HT1080 (cell line): ENCODE measurements at places on chromosomes 6 and 20. TPM values are rescaled to one million over a fixed set of nuclear protein-coding genes. Genes with fewer than 3 reads are reported as not detected.

GRCh38 chr6:110408901-110409300 is 6.5 kb downstream of the DDO start:
- DNase-seq, result no peak

GRCh38 chr20:34834459-34834893 is 9.0 kb upstream of the NCOA6 start:
- peak; percentile 33 for DNase-seq

Gene CEP162
- total RNA-seq, result 2.4 and 2.6 TPM in 2 replicates

DNA sequence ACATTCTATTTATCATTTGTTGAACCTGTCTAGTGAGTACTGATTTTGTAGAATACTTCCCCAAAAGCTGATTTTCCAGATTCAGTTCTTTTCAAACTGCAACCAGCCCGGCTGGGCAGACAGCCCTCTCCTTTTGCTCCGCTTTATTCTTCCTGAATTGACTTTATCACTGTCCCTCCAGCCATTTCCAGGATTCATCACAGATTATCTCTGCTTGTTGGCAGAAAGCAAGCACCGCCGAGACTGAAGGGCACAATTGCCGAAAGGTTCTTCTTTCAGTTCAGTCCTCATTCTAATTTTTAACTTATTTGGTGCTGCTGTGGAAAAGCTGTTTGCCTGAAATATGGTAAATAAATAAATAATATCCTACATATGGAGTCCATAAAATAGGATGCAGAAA is 369.1 kb upstream of the FLRT3 start:
- DNase-seq, result no peak

DNA sequence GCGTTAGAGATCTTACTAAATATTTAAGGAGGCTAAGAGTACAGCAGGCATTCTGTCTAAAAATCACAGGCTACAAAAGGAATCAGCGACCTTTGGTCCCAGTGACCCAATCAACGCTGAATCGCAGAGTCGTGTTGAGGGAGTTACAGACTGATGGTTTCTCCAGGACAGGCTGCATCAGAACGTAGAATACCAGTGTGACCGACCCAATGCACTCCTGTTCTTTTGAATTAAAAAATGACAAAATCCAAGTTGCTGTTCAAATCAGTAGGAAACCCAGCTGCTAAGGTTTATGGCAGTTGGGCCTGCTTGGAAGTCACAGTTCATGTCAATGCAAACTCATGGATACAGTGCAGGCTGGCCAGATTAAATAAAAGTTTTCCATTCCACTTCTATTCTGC is 155.8 kb upstream of the AFDN start:
- DNase-seq, result no peak

Gene CENPW
- total RNA-seq, result 28.5 TPM in 2 replicates

- peak; percentile 77 for DNase-seq
These were observed at the start of gene WFDC10A for GRCh38 chr20:45629496-45630100. TSS of gene WFDC10A (plus strand) at chr20:45629739. CDS start at chr20:45629814, 75 bp downstream.

- no peak for DNase-seq
These were observed 46.9 kb upstream of the POU3F2 start for GRCh38 chr6:98787435-98787834.

Gene MICB
- total RNA-seq, result not detected in 2 replicates

Gene PPP1R3G
- 0.13 TPM in 1 of 2 replicates, not detected in the other for total RNA-seq

DNA sequence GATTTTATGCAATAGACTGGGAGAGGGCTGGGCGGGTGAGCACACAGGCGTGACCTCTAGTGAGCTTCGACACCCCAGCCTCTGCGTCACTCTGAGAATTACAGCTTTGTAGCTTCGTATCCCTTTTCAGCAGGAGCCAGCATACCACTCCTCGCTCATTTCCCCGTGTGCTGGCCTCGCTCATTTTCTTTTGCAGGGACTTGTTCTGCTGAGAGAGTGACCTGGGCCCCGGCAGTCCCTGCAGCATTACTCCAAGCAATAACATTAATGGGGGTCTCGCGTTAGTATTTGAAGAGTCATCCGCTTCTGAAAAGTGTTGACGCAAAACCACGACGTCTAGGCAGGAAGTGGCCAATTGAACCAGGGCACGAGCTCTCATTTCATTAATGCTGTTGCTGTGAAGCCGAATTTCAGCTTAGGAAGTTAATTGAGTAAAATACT is 193.7 kb downstream of the QKI start:
- DNase-seq, result no peak

Gene HAO1
- total RNA-seq, result 0.39 TPM in 1 of 2 replicates, not detected in the other

- no peak for DNase-seq
These were observed 7.5 kb downstream of the POFUT1 start for GRCh38 chr20:32215147-32215546.

DNA sequence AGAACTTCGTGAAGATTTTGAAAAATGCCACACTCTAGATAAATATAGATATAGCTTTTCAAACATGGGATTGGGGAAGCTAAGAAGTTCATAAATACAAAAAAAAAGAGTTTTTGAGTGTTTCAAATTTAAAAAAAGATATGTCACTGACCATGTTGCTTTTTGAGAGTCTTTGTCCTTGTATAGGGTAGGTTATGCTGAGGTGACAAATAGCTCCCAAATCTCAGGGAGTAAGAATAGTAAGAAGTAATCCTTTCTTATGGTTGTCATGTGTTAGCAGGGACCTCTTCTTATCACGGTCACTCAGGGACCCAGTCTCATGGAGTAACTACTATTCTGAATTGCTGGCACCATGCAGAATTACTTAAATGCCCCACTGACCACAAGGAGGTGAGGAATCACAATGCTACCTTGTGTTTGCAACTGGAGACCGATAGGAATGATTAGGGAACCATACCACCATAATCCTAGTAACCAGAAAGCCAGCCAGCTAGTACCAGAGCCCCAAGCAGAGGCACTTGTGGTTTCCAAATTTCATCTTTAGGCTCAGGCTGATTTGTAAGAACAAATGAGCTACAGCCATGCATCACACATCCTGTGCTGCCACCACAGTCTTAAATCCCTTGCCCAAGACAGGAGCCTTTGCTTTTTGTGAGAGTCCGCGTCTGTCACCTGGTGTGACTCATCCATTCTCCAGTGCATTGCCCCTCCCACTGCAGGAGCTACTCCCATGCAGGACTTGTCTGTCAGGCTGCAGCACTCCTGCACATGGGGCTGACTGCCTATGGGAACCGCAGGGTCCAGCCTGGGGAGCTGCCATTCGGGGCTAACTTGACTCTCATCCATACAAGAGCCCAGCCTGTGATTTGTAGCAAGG is 42.4 kb upstream of the ADGRF4 start:
- DNase-seq, result peak; percentile 87

DNA sequence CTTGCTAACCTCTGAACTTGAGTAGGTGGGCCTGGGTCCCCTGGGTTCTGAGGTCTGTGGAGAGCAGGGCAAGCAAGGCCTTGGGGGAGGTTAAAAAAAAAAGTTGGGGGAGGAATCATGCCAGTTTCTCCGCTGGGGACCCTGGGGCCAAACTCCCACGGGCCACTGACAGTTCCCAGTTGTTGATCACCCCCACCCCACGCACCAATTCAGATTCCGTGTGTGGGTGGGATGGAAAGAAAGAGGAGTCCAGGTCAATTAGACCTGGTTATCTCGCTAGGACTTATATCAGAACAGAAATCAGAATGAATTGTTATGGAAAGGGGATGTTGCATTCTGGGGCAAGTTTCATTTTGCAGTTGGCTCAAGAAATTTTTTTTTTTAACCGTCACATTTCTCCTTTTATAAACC is 46.7 kb upstream of the SUPT3H start:
- peak; percentile 34 for DNase-seq

GRCh38 chr6:165835410-165835851 is 172.4 kb upstream of the PDE10A start:
- no peak for DNase-seq

DNA sequence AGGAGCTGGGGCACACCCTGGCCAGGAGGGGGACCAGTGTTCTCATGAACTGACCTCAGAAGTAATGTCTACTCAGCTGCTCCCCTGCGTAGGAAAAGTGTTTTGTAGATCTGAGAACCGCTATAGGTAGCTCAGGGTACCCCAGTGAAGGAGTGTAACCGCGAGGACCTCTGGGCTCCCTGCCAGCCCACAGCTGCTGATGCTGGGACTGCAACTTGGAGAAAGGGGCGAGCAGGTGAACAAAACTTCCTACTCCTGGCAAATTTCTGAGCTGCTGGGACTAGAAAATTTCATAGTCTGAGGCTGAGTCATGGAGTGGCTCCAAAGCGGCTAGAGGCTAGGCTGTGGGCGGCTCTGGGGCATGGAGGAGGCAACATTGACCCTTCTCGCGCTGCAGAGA is 51.9 kb downstream of the PYGB start:
- DNase-seq, result peak; percentile 70

- DNase-seq, result no peak
These were observed 206.3 kb downstream of the COL19A1 start for GRCh38 chr6:70072540-70073179.

DNA sequence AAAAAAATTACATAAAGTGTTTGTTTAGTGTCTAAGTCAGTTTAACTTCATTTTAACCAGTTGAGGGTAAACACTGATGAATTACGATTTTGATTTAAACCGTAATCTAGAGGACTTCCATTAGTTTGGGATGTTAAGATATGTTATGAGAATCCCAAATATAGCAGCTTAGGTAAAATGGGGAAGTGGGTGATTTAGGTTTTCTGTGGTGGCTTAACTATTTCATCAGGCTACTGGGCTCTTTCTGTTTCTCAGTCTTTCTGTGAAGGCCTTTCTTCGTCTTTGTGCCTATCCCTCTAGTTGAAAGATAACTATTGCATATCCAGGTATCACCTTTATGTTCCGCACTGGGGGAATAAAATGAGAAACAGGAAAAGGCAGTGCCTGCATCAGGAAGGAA is 27.9 kb downstream of the CENPW start:
- no peak for DNase-seq

Gene DNMT3B
- 3.1 and 3.9 TPM in 2 replicates for total RNA-seq

Gene DSP
- total RNA-seq, result 3.4 and 4.3 TPM in 2 replicates

DNA sequence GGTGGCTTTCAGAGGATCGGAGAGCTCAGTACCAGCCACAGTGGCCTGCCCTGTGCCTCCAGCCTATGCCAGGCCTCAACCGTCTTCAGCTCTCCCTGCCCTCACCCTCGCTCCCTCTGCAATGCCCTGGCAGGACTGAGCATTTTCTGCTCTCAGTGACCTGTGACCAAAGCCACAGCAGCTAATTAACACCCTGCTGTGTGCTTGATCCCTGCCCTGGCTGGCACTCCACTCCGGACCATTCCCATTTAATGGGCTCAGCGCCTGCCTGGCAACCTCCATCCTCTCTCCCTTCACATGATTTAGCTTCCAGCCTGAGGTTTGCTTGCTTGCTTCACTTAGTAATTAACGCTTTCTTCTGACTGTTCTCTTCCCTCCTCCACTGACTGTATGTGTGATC is 287.5 kb downstream of the LRFN2 start:
- DNase-seq, result no peak

DNA sequence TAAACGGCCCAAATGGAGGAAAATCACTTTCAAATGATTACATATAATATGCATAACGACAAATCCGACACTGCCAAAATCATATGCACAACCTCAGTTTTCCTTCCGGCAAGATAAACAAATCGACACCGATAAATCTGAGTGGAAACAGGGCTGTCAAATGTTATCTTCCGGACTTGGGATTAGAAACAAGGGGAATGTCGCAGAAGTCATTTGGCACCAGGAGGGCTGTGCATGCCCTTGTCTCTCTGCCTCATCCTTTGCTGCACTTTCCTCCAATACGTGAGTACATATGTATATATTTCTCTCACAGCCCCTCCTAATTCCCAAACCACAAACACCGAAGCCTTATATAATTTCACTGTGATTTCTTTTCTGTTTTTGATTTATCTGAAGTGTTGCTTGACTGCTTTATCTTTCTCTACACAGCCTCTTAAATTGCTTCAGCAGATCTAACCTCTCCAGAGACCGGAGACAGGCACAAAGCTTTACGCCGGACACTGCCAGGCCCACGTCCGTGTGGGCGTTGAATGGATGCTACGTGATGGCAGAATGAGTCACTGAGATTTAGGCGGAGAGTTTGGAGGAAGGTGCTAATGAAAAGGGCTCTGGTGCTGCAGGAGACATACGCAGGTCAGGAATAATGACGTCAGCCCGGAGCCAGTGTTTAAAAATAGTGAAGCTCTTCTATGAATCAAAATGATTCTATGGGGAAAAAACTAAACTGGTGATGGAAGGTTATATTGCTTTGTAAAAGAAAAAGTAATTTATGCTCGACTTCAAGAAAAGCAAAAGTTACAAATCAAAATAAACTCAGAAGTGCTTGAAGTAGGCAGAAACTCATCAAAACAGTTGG is 21.0 kb upstream of the PRELID3B start:
- peak; percentile 77 for DNase-seq

DNA sequence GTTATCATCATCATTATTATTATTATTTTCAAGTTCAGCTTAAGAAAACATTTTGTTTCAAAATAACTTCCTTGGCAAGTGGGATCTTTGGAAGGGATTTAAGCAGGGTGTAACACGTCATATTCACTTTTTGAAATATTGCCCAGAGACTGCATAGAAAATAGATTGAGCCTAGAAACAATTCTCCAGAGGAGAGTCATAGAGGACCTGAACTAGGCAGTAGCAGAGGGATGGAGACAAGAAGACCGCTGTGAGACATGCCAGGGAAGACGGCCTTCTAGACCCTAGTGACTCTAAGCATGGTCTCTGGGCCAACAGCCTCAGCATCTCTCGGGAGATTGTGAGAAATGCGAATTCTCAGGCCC is 55.5 kb downstream of the EDN1 start:
- no peak for DNase-seq

GRCh38 chr20:40965671-40966070 is 63.0 kb upstream of the TOP1 start:
- DNase-seq, result no peak

Gene APCDD1L
- 0.27 and 1.0 TPM in 2 replicates for total RNA-seq

- no peak for DNase-seq
These were observed 190.9 kb upstream of the SLC24A3 start for GRCh38 chr20:19021406-19022117.

DNA sequence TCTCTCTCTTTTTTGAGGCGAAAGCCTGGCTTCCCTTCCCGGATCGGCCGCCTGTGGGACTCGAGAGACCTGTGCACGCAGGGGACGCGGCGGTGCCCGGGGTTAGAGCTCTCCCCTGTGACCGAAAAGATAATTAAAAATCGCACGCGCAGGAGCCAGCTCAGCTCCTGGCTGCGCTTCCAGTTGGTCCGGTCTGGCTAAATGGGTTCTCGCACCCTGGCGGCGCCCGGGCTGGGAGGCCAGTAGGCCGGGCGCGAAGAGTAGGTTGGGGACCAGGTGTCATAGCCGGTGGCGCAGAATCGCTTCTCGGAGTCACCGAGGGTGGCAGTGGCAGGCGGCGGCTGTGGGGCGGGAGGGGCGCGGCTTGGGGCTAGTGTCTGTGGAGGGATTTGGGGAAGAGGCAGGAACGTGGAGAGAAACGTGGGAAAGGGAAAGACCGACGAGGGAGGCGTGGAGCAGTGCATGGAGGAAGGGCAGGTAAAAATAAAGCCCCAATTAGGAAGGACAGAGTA is 41.9 kb upstream of the SUPT3H start:
- no peak for DNase-seq

GRCh38 chr6:147109707-147110106 is 94.5 kb upstream of the STXBP5 start:
- no peak for DNase-seq

Gene TRIM10
- not detected in 2 replicates for total RNA-seq

Gene CTAGE9
- not detected in 2 replicates for total RNA-seq

Gene GNRH2
- 0.17 TPM in 1 of 2 replicates, not detected in the other for total RNA-seq

- DNase-seq, result peak; percentile 94
These were observed 111.2 kb downstream of the PDE7B start for GRCh38 chr6:135962731-135963130.
